ENCODE measurements at places on chromosomes 7 and 10. TPM values are rescaled to one million over a fixed set of nuclear protein-coding genes. Genes with fewer than 3 reads are reported as not detected.

DNA sequence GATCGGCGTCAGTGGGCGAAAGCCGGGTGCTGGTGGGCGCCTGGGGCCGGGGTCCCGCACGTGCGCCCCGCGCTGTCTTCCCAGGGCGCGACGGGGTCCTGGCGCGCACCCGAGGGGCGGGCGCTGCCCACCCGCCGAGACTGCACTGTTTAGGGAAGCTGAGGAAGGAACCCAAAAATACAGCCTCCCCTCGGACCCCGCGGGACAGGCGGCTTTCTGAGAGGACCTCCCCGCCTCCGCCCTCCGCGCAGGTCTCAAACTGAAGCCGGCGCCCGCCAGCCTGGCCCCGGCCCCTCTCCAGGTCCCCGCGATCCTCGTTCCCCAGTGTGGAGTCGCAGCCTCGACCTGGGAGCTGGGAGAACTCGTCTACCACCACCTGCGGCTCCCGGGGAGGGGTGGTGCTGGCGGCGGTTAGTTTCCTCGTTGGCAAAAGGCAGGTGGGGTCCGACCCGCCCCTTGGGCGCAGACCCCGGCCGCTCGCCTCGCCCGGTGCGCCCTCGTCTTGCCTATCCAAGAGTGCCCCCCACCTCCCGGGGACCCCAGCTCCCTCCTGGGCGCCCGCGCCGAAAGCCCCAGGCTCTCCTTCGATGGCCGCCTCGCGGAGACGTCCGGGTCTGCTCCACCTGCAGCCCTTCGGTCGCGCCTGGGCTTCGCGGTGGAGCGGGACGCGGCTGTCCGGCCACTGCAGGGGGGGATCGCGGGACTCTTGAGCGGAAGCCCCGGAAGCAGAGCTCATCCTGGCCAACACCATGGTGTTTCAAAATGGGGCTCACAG, 1.1 kb downstream of the EGFR start:
- no peak for DNase-seq

CDK5 gene
- 24.9 TPM for total RNA-seq

- DNase-seq = no peak
These were observed 797 bp upstream of the STMP1 start for GRCh38 chr7:135661311-135662122.

PDCD11 gene
- 99.0 TPM for total RNA-seq

GRCh38 chr7:96121752-96122151, 200.1 kb downstream of the SLC25A13 start:
- DNase-seq = no peak

NKX1-2 gene
- not detected for total RNA-seq

DYDC1 gene
- not detected for total RNA-seq

TPK1 gene
- 11.5 TPM for total RNA-seq

DNA sequence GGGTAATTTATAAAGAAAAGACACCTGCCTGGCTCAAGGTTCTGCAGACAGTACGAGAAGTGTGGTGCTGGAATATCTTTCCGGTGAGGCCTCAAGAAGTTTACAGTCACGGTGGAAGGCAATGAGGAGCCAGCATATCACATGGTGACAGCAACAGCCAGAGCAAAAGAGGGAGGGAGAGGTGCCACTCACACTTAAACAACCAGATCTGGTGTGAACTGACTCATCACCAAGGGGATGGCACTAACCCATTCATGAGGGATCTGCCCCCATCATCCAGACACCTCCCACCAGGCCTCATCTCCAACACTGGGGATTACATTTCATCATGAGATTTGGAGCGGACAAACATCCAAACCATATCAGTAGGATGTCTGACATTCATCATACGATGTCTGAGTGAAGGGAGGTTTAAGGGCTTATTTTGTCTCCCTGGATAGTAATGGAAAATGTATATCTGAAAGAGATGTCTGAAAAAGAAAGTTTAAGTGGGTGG, 23.5 kb upstream of the KBTBD2 start:
- DNase-seq = no peak

DNA sequence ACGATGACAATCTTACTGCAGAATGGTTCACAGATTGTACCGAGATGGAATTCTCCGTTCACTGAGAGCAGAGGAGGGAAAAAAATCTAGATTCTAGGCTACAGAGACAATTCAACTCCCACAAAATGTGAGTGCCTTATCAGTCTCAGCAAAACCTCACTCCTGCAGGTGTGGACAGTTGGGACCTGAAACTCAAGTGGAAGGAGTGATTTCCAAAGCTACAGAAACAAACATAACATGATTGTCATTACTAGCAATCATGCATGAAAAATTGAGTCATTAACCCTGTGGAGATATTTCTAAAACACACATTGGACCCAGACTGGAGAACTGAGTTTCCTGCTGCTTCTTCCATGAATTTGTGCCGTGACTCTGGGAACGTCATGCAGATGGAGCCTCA, 70.3 kb downstream of the CALML3 start:
- DNase-seq = no peak

DNA sequence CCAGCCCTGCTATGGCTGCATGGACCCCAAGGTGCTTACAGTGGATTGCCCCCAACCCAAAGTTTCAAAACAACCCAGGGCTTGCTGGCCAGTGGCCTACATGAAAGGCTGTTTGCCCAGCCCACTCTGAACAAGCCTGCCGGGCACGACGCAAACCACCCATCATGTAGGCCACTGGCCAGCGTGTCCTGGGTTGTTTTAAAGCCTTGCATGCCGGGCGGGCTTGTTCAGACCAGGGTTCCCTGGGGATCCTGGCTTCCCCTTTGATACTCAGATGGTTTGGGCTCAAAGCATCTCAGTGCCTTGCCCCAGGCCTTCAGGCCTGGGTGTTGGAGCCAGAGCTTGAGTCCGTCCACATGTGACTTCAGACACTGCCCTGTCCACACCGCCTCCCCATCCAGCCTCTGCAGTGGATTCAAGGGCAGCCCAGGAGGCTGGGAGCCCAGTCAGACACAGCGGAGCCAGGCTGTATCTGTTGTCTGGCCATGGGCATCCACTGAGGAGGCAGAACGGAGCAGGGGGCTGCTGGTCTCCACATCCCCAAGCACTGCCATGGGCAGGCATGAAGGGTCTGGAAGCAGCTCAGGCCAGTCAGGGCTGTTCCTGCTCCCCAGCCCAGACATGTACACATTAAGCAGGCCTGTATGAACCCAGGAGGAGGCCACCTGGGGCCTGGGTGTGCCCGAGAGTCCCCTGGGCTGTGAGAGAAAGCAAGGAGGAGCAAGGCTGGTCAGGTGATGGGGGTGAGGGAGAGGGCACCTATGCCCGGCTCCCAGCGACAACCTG, 4.0 kb upstream of the ADIRF start:
- DNase-seq = no peak

- DNase-seq = no peak
These were observed 11.1 kb downstream of the STK17A start for GRCh38 chr7:43594020-43594419.

DNA sequence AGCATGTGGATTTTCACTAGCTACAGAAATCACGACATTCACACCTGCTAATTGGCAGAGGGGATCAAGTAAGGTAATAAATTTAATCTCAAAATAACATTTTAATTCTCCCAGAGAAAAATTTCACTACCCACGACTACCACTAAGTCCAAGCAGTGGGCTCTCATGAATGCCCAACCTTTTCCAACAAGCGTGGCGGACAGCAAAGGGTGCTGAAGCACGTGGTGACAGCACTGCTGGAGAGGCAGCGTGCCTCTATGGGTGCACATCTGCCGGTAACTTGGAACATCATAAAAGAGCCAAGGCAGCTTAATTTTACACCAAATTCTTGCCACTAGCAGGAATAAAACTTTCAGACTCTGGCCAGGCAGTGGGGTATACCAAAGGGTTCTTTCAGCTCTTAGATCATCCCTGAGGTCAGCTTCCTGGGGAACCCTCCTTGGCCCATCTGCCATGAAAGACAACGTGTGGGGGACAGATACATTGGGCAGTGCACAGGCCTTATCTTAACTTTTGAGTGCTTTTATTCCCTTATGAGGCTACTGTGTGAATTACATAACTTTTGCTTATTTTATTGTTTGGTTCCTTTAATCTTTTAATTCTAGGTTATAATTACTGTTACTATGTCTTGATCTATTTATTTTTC, 206.7 kb upstream of the KCTD7 start:
- DNase-seq = no peak

AGAP5 gene
- total RNA-seq = 11.0 TPM

NPFFR1 gene
- not detected for total RNA-seq

GRCh38 chr10:118983263-118983662, 46.3 kb upstream of the NANOS1 start:
- DNase-seq = no peak

DNA sequence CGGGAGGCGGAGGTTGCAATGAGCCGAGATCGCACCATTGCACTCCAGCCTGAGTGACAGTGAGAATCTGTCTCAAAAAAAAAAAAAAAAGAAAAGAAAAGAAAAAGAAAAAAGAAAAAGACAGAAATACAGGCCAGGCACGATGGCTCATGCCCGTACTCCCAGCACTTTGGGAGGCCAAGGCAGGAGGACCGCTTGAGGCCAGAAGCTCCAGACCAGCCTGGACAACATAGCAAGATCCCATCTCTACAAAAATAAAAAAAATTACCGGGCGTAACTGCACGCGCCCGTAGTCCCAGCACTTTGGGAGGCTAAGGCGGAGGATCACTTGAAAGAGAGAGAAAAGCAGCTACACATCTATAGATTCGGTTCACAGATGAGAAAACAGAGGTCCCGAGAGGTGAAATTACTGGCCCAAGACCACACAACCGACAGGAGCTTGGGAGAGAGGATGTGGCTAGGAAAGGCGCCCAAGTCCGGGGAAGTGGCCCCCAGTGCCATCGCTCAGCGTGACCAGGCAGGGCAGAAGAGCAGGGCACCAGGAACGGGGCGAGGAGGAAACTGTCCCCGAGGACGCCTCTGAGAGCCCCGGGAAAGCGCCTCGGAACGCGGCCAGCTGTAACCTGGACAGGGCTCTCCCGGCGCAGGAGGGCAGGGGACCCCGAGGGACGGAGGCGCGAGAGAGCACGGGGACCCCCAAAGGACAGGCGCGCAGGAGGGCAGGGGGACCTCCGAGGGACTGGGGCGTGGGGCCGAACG, 612 bp downstream of the SNX8 start:
- DNase-seq = no peak

DNA sequence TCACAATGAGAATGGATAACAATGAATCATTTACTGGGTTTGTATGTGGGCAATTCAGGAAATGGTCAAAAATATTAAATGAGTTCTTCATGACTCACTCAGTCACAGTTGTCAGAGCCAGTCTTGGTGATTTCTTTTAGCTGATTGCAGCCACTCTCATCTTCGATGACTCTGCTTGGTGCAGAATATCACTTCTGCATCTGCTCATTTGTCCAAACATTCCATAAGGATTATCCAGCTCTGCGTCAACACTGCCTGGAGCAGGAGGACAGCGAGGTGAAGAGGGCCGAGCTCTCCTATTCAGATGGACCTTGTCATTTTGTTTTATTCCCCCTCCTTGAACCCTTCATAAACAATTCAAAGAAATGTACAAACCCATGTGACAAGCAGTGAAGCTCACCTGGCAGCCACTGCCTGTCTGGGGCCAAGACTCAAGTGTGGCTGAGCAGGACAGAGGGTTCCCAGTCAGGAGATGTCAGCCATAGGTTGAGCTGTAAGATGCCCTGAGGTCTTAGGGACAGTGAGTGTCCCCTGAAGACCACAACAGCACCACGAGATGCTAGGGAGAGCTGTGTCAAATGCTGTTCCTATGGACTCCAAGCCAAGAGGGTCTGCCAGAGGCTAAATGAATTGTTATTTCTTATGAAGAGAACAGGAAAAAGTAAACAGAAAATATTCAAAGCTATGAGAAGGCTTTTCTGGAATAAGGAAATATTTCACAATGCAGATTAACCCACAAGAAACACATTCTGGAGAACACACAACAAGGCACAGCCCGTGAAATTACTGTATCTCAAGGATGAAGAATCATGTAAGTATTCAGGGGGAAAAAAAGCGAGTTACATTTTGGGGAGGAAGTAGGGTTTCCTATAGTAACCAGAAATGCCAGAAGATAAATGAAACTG, 33.1 kb upstream of the EGFR start:
- no peak for DNase-seq

NXPH1 gene
- total RNA-seq = not detected

DNA sequence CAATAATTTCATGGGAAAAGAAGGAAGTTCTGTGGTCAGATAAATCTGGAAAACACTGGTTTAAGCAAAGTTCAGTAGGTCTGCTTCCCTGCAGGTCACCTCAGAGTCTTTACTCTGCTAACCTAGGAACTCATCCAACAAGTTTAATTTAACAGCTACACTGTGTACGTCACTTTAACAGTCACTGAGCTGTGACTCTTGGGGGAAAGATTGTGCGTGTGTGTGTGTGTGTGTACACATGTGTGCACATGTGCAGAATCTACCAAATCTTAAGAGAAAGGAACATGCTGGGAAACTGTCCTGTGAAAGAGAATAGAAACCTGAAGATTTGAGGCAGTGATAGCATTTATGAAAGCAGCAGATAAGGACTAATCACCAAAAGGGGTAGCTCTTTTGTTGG, 62.6 kb downstream of the IKZF1 start:
- no peak for DNase-seq

HTR7 gene
- total RNA-seq = not detected

CCDC3 gene
- not detected for total RNA-seq

AZGP1 gene
- not detected for total RNA-seq
